ENCODE measurements at places on chromosomes 7 and 10. TPM values are rescaled to one million over a fixed set of nuclear protein-coding genes. Genes with fewer than 3 reads are reported as not detected.

Gene GRID2IP
- 0.30 TPM for total RNA-seq

DNA sequence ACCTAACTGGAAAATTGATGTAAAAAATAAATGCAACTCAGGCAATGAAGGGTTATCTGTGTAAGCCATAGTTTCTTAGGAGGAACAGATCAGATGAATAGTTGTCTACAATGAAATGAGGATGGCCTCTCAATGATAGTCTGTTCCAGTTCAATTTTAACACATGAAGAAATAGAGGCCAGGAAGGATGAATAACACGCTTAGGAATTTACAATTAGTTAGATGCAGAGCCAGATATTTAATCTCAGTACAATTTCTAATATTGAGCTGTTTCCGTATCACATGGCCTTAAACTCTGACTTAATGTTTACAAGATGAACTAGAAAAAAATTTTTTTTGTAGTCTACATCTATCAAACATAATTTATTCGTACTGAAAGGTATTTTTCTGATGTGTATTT, 176.6 kb downstream of the GALNT11 start:
- H3K4me1 ChIP-seq, result no peaks in the 10 kb centered on the region
- H3K27ac ChIP-seq, result no peak overlapping the region
- H3K4me3 ChIP-seq, result no peak overlapping the region
- no peaks in the 10 kb centered on the region for H3K27me3 ChIP-seq

DNA sequence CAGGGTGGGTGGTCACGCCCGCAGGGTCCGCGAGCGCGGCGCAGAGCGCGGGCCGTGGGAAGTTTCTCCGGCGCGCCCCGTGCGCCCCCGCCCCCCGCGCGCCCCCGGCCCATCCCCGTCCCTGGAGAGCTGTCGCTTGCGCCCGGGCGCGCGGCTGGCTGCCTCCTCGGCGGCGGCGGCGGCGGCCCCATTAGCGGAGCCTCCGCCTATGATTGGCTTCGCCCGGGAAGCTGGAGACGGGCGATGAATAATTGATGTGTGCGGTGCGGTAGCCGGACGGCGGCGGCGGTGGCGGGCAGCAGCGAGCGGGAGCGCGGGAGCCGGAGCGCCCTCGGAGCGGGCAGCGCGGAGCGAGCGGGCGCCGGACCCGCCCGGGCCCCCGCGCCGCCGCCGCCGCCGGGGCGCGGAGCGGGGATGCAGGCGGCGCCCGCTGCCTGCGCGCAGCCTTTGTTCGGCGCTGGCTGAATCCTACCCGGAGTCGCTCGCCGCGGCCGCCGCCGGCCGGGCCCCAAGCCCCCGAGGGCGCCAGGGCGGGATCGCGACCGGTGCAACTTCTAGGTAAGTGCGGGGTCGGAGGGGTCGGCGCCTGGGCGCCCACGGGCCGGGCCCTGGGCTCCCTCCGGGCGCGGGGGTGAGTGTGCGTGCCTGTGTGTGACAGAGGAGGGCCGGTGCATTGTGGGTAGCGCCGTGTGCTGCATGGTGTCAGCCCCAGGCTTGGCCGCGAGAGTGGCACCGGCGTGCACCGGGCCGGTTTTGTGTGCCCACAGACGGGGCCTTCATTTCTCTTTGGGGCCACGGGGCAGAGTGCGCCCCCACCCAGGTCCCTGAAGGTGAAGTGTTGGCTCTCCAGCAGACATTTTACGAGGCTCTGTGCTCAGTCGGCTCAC, 103.8 kb upstream of the PPIF start:
- peaks cover 97% of the 10 kb centered on the region for H3K4me1 ChIP-seq
- no peaks in the 10 kb centered on the region for H3K27me3 ChIP-seq

- H3K4me3 ChIP-seq, result no peak overlapping the region
- no peaks in the 10 kb centered on the region for H3K4me1 ChIP-seq
- no peak overlapping the region for H3K27ac ChIP-seq
- no peak for DNase-seq
- H3K36me3 ChIP-seq, result no peaks in the 10 kb centered on the region
- no peaks in the 10 kb centered on the region for H3K27me3 ChIP-seq
Measured at GRCh38 chr10:91319336-91319735, 90.8 kb upstream of the HECTD2 start.

Measured in spleen (tissue), 13 donors.